ENCODE measurements at places on chromosomes 16 and 17.

GRCh38 chr17:48270899-48271298 is 159.1 kb downstream of the SKAP1 start:
- DNase-seq, result no peak

DNA sequence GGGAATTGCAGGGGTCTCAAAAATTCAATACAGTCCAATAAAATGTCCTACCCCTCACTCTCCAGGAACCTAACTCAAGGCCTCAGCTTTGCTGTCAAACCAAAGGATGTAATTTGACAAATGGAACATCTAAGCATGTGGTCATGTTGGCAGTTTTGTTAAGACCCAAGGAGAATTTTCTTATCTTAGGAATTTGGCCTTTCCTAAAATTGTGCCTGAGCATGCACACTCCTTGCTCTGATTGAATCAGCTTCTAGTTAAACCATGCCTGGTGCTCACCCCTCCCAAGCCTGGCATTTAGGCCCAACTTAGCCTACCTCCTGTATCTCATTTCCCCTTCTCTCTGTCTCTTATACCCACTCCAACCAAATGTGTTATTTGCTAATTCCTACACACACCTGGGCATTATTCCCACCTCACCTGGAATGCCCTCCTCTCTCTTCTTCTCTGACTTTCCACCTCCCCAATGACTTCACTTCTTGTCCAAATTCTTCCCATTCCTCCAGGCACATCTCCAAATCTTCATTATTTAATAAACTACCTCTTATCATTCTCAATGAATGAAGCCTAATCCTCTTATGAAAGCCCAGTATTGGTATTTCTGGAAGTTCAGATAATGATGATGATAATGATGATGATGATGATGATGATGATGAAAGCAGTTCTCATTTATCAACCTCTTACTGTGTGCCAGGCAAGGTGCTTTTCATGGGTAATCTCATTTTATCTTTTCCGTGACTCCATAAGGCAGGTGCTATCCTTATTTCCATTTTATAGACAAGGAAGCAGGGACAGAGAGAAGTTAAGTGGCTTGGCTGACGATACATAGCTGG is 178.0 kb upstream of the IRX6 start:
- no peak for DNase-seq

- no peak for DNase-seq
Observed at GRCh38 chr17:59641799-59642484, 22.2 kb downstream of the CLTC start.

DNA sequence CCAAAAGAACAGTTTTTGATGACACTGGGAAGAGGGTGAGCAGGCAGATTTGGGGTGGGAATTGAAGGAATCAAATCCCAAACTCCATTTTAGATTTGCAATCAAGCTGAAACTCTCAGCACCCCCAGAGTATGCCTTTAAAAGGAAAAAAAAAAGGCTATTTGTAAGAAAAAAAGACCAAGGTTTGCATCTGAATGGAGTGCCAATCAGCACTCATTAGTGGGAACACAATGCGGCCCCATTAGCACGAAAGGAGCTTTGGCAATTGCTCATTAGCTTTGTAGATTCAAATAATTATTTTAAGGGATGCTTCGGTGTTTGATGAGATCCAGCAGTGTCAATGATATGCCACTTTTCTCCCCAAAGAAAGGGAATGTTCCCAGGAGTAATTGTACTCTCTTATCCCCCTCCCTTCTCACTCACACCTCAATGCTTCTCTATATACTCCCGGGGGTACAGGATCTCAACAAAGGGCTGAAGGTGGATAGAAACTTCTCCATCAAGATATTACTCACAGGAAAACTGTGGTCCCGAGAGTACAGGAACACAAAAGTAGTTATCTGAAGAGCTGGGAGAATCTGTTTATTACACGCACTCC is 32.2 kb downstream of the CHP2 start:
- no peak for DNase-seq

DNA sequence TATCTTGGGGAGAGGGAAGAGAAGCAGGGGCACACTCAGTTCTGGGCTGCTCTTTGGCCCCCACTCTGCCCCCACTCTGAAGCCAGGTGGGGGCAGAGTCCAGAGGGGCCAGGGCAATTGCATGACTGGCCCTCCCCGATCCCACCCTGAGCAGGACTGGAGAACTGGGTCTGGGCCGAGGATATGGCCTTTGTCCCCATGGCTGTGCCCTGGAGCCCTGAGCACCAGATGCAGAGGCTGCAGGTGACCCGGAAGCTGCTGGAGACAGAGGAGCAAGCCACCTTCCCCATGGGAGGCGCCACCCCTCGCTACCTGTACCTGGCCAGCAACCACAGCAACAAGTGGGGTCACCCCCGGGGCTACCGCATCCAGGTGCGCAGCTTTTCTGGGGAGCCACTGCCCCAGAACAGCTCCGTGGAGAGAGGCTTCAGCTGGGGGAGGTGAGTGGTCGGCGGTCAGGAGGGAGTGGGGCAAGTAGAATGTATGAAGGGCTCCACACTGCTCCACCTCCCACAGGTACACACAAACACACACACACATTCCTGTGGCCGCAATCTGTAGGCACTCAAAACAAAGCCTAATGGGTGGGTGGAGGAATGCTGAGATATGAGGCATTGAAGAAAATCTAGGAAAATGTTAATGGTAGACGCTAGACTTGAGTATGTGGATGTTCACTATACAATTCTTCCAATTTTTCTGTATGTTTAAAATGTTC is 21.4 kb downstream of the AOC3 start:
- no peak for DNase-seq

DNA sequence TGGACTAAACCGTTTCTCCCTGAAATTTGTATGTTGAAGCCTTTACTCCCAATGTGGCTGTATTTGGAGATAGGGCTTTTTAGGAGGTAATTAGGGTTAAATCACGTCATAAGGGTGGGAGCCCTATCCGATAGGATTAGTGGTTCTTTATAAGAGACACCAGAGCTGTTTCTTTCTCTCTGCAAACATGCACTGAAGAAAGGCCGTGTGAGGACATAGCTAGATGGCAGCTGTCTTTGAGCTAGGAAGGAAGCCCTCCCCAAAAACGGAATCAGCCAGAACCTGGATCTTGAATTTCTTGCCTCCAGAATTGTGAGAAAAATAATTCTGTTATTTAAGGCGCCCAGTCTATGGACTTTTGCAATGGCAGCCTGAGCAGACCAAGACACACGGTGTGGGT is 14.1 kb downstream of the ODF4 start:
- no peak for DNase-seq

DNA sequence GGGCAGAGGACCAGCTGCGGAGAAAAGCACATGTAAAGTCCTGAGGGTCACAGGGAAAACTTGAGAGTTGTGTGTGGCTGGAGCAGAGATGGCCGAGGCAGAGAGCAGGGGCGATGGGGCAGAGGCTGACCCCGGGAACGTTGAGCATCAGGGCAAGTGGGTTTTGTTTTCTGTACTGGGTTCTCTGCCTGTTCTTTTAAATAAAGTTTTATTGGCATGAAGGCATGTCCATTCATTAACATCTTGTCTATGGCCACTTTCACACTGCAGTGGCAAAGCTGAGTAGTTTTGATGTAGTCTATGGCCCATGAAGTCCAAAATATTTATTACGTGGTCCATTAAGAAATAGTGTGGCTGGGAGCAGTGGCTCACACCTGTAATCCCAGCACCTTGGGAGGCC is 64.4 kb downstream of the ABCC1 start:
- DNase-seq, result no peak

GRCh38 chr17:81551458-81552243 is 502 bp downstream of the FAAP100 start:
- DNase-seq, result no peak

- peak; percentile 53 for DNase-seq
Observed at GRCh38 chr17:31373150-31374093, 18.1 kb upstream of the RAB11FIP4 start.

DNA sequence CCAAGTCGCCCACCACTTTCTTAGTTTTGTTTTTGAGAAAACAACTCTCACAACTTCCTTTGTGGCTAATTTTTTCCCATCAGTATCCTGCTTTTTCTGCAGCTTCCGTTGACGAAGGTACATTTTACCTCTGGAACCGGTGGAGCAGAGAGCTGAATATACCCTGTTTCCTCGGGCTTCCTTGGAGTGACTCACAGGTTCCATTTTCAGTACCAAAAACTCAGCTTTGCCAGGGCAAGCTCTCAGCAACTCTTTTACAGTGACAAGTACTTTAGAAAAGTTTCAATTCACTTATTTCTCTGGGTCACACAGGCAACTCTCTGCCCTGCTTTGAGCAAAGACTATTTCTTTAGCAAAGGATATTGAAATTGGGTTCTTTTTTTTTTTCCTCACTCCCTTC is 318.9 kb downstream of the SNX29 start:
- DNase-seq, result no peak

DNA sequence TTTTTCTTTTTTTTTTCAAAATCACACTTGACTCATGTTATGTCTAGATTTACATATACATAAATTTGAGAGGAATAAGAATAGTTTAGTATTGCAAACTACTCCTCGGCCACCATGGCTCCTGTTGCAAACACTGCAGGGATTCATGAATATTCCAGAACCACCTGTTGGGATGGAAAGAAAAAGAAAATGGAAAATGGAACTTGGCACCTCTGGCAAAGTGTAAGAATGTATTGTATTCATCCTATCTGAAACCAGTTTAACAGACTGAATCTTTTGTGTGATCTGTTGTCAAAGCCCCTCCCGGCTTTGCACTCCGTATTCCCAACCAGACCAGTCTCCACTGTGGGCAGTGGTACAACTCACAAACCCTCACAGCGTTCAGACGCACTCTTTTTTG is 124.4 kb downstream of the SPECC1 start:
- DNase-seq, result no peak

- DNase-seq, result no peak
Observed at GRCh38 chr16:81148277-81148676, 52.1 kb upstream of the GCSH start.

DNA sequence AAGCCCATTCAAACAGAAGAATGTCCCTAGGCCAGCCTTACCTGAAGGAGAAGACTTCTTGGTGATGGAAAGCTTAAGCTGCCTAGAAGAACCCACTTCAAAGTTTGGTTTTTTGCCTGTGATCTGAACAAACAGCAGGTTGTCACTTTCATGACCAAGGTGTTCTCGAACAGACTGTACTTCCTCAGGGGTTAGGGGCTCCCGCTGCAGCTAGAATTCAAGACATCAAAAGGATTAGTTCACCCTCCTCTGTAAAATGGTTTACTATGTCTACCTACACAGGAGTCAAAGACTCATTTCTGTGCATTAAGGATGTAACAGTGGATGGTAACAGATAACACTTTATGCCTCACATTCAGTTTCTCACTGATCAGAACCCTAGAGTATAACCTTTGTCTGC is 13.2 kb downstream of the CIAPIN1 start:
- no peak for DNase-seq

- DNase-seq, result no peak
Observed at GRCh38 chr17:74767111-74767516, 9.0 kb downstream of the NAT9 start.
